ENCODE measurements at places on chromosomes 12 and 14. TPM values are rescaled to one million over a fixed set of nuclear protein-coding genes. Genes with fewer than 3 reads are reported as not detected.

Gene SERPINA12
- total RNA-seq, result not detected

DNA sequence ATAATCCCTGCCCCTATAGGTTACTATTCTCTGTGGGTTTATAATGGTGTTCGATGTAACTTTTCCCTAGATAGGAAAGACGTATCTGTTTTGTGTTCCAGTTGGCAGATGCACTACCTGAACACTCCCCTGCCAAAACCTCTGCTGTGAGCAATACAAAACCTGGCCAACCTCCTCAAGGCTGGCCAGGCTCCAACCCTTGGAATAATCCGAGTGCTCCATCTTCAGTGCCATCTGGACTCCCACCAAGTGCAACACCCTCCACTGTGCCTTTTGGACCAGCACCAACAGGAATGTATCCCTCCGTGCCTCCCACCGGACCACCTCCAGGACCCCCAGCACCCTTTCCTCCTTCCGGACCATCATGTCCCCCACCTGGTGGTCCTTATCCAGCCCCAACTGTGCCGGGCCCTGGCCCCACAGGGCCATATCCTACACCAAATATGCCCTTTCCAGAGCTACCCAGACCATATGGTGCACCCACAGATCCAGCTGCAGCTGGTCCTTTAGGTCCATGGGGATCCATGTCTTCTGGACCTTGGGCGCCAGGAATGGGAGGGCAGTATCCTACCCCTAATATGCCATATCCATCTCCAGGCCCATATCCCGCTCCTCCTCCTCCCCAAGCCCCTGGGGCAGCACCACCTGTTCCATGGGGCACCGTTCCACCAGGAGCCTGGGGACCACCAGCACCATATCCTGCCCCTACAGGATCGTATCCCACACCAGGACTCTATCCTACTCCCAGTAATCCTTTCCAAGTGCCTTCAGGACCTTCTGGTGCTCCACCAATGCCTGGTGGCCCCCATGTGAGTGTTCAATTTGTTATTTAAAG is 11.3 kb downstream of the MAPK1IP1L start:
- peaks cover 41% of the 10 kb centered on the region for H3K36me3 ChIP-seq
- no peaks in the 10 kb centered on the region for H3K4me1 ChIP-seq
- no peak overlapping the region for H3K27ac ChIP-seq
- H3K27me3 ChIP-seq, result no peaks in the 10 kb centered on the region
- DNase-seq, result no peak

DNA sequence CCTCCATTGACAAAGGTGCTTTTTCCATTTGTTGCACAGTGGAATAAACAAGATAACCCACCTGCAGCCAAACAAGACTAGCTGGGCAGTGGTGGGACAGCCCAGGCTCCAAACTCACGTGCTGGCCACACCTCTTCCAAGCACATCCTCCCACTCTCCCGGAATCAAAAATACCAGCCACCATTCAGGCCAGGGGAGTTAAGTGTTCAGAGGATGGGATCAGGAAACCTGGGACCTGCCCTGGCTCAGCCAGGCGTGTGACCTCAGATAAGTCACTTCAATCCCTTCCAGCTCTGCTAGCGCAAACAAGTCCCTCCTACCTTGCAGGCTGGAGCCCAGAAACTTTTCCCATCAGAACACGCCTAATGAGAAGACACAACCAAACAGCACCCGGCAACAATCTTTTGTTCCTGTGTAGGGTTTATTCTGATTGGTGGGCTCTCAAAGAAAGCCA is 43.3 kb downstream of the ACTN1 start:
- H3K36me3 ChIP-seq, result peaks cover 29% of the 10 kb centered on the region
- H3K4me3 ChIP-seq, result no peak overlapping the region

Gene RDH16
- 0.32 TPM for total RNA-seq

DNA sequence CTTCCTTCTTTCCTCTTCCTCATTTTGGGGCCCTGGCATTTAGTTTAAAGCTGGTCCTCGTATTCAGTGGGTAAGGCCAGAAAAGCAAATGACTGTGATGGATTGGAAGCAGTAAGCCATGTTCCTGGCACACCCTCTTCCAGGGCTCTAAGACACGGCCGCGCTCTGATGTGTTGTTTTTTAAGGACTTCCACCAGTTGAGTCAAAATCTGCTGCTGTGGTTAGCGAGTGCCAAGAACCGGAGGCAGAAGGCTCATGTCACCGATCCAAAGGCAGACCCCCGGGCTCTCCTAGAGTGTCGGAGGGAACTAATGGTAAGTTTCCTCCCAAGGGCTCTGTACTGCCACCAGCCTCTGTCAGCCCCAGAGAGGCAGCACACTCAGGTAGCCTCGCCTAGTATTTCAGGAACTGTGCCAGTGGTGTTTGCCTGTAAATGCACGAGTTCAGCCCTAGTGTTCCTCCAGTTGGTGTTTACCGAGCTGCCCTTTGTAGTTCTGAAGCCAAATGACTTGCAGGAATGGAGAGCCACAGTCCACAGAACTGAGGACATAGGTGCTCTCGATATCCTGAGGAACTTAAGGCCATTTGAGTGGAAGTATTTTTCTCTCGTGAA is 72.7 kb downstream of the ESR2 start:
- no peaks in the 10 kb centered on the region for H3K27me3 ChIP-seq
- DNase-seq, result no peak
- H3K4me1 ChIP-seq, result no peaks in the 10 kb centered on the region
- no peak overlapping the region for H3K4me3 ChIP-seq

Gene INHBC
- not detected for total RNA-seq

Gene NEUROD4
- not detected for total RNA-seq

DNA sequence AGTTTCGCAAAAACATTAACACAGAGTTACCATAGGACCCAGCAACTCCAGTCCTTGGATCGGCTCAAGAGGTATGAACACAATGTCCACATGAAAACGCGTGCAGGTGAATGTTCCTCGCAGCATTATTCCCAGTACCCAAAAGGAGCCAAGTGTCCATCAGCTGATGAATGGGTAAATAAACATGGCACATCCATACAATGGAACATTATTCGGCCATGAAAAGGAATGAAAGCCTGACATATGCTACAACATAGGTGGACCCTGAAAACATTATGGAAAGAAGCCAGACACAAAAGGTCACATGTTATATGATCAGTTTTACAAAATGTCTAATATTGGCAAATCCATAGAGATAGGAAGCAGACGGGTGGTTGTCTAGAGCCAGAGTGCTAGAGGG is 9.1 kb downstream of the RILPL1 start:
- DNase-seq, result no peak
- no peak overlapping the region for H3K27ac ChIP-seq
- no peak overlapping the region for H3K4me3 ChIP-seq
- no peaks in the 10 kb centered on the region for H3K27me3 ChIP-seq

Gene GLT1D1
- total RNA-seq, result 0.16 TPM

GRCh38 chr12:5546616-5547015 is 114.7 kb downstream of the NTF3 start:
- no peak overlapping the region for H3K4me3 ChIP-seq
- no peaks in the 10 kb centered on the region for H3K36me3 ChIP-seq
- no peak for DNase-seq
- no peaks in the 10 kb centered on the region for H3K4me1 ChIP-seq
- H3K27ac ChIP-seq, result no peak overlapping the region

Gene TMEM119
- total RNA-seq, result 1.8 TPM

Gene ABHD12B
- not detected for total RNA-seq

Gene NKX2-1
- not detected for total RNA-seq

- H3K4me3 ChIP-seq, result no peak overlapping the region
- H3K4me1 ChIP-seq, result peaks cover 20% of the 10 kb centered on the region
- peak overlapping the region; percentile 93 for H3K27ac ChIP-seq
Observed at GRCh38 chr12:55972042-55972441, 1.8 kb upstream of the RAB5B start.

DNA sequence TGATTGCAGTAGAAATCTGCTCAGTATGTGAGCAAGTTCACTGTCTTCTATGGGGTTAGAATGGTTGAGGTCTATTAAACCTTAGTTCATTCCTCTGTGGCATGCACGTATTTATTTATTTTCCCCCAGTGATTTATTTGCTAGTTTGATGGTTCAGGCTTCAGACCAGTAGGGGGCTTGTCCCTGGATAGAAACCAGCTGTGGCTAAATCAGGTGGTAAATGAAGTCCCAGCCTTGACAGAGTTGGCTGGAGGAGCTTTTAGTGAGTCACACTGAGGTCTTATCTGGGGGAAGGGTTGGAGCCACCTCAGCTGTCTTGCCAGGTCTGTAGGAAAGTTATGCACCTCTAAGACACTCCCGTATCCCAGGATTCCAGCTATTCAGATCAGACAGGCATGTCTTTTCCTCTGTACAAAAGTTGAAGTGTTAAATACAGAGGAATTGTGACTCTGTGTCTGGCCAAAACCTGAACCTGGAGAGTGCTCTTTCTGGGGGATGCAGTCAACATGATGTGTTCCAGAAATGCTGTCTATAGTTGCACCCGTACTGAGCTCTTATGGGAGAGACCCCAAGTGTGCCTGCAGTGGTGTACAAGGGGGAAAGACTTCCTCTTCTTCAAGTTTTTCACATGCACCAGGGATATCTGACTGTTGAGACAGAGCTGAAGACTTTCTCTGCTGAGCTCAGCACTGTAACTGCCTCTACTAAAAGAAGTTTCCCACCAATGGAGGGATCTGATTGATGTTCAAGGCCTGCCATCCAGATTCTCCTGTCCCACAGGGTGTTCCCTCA is 1322.1 kb downstream of the TMEM121 start:
- H3K4me3 ChIP-seq, result no peak overlapping the region
- no peaks in the 10 kb centered on the region for H3K4me1 ChIP-seq
- no peak for DNase-seq

- H3K4me3 ChIP-seq, result peak within 1 kb of the TSS; percentile 89
- H3K27ac ChIP-seq, result no peak within 1 kb of the TSS
- no peaks in the 10 kb centered on the region for H3K36me3 ChIP-seq
- H3K27me3 ChIP-seq, result peaks cover 5% of the 10 kb centered on the region
- DNase-seq, result peak; percentile 45
Observed at GRCh38 chr12:95943330-95943842, at the start of gene AMDHD1. Gene AMDHD1, plus strand, starts transcription at chr12:95943331. Its CDS starts 68 bp downstream, at chr12:95943399.

DNA sequence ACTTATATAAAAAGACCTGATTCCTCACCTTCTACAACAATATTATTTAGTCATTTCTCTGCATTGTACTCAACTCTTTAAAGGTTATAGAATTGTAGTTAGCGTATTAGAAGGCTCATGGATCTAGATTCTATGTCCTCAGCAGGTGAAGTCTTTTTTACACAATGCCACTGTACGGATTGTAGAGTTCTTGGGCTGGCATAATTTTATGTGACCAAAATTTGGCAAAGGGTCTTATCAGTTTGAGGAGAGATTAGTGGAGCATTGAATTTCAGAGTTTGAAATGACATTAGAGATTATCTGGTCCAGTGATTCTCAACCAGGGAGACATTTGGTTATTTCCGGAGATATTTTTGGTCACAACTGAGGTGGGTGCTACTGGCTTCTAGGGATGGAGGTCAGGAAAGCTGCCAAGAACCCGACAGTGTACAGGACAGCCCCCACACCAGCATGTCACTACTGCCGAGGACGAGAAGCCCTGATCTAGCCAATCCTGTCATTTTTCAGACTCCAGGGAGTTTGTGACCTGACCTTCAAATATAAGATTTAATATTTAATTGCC is 63.9 kb downstream of the BICD1 start:
- H3K36me3 ChIP-seq, result no peaks in the 10 kb centered on the region
- no peak overlapping the region for H3K4me3 ChIP-seq
- no peaks in the 10 kb centered on the region for H3K27me3 ChIP-seq
- DNase-seq, result no peak
- H3K27ac ChIP-seq, result no peak overlapping the region
- no peaks in the 10 kb centered on the region for H3K4me1 ChIP-seq

DNA sequence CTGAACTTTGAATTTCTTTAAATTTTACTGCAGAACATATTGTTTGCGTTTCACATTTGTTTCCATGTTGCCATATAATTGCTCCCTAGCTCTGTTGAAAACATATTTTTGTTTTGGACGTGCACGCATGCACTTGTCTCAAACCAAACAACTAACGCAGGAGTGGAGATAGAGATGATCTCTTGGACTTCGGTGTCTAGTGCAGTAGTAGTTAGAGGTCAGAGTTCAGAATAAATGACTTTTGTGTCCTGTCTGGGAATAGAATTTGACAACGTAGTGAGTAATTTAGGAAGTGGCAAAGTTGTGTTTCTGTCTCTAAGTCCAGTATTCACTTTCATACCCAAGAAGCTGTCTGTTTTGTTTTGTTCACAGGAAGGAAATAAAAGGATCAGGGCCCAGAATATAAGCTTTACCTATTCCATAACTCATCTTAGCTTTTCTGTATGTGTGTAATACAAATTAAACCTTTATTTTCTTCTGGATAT is 173.8 kb downstream of the AEBP2 start:
- H3K4me1 ChIP-seq, result no peaks in the 10 kb centered on the region
- no peak overlapping the region for H3K27ac ChIP-seq
- H3K27me3 ChIP-seq, result no peaks in the 10 kb centered on the region

GRCh38 chr14:37129047-37129446 is 43.4 kb downstream of the SLC25A21 start:
- H3K36me3 ChIP-seq, result no peaks in the 10 kb centered on the region
- no peak for DNase-seq
- H3K27me3 ChIP-seq, result no peaks in the 10 kb centered on the region

GRCh38 chr12:75812271-75813018 is 219.1 kb downstream of the PHLDA1 start:
- DNase-seq, result peak; percentile 75
- no peaks in the 10 kb centered on the region for H3K36me3 ChIP-seq
- H3K27me3 ChIP-seq, result no peaks in the 10 kb centered on the region
- H3K27ac ChIP-seq, result peak overlapping the region; percentile 3
- H3K4me1 ChIP-seq, result peaks cover 20% of the 10 kb centered on the region

DNA sequence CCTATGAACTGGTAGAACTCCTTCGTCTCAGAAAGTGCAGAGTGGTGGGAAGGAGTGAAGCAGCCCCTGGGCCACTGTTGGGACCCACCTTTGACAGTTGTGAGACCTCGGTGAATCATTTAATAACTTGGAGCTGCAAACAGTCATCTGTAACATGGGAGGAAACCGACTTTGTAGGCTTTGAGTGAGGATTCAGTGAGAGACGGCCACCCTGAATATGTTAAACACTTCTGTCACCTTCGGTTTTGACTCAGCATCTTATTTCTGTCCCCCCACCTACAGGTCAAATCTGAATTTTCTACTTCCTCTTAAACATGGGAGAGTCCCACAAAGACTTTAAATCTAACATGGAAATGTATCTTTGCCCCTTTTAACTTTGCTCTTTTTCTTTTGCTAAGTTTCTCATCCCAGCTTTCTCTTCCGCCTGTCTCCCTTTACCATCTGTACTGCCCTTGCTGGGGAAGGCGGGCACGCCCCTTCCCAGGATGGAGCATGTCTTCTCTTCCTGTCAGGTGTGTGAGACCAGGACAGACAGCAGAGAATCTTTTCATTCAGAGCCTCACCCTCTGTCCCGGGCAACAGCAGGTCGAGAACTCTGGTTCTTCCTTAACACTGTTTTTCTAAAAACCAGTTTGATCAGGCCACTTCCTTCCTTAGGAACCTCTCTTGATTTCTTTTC is 37.1 kb downstream of the ZC3H14 start:
- no peaks in the 10 kb centered on the region for H3K27me3 ChIP-seq
- no peak overlapping the region for H3K27ac ChIP-seq
- H3K4me1 ChIP-seq, result no peaks in the 10 kb centered on the region
- H3K4me3 ChIP-seq, result no peak overlapping the region
- H3K36me3 ChIP-seq, result peaks cover 69% of the 10 kb centered on the region
- DNase-seq, result no peak

GRCh38 chr12:13197526-13198143 is 1.1 kb downstream of the EMP1 start:
- no peaks in the 10 kb centered on the region for H3K36me3 ChIP-seq
- H3K27me3 ChIP-seq, result no peaks in the 10 kb centered on the region
- peaks cover 49% of the 10 kb centered on the region for H3K4me1 ChIP-seq
- H3K27ac ChIP-seq, result peak overlapping the region; percentile 97

- no peaks in the 10 kb centered on the region for H3K36me3 ChIP-seq
- no peak for DNase-seq
- no peaks in the 10 kb centered on the region for H3K4me1 ChIP-seq
- no peak overlapping the region for H3K4me3 ChIP-seq
- H3K27me3 ChIP-seq, result no peaks in the 10 kb centered on the region
Observed at GRCh38 chr12:38120438-38120837, 196.1 kb upstream of the ALG10B start.

All from astrocyte (in vitro differentiated cells and primary cell).